Transverse colon (tissue), 4 donors: ENCODE measurements at places on chromosomes 5 and 9.

- DNase-seq = no peak
Observed at GRCh38 chr9:70044490-70045307, 1.1 kb downstream of the MAMDC2 start.

DNA sequence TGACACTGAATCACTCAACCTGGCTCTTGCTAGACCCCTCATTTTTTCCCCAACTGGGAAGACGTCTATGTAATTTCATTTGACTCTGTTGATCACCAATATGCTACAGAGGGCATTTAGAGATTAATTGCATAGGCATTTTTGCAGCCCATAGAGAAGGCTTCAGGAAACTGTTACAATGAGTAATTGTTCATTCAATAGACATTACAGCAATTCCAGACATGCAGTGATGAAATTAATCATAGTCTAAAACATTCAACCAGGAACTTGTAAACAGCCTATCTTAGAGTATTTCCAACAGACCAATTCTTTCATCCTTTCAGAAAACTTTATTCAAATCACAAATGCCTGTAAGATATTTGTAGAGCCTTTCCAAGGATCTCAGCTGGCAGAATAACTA lies 122.3 kb downstream of the MARCHF11 start:
- DNase-seq = no peak

- DNase-seq = no peak
Observed at GRCh38 chr5:86125731-86126601, 491.8 kb upstream of the COX7C start.

DNA sequence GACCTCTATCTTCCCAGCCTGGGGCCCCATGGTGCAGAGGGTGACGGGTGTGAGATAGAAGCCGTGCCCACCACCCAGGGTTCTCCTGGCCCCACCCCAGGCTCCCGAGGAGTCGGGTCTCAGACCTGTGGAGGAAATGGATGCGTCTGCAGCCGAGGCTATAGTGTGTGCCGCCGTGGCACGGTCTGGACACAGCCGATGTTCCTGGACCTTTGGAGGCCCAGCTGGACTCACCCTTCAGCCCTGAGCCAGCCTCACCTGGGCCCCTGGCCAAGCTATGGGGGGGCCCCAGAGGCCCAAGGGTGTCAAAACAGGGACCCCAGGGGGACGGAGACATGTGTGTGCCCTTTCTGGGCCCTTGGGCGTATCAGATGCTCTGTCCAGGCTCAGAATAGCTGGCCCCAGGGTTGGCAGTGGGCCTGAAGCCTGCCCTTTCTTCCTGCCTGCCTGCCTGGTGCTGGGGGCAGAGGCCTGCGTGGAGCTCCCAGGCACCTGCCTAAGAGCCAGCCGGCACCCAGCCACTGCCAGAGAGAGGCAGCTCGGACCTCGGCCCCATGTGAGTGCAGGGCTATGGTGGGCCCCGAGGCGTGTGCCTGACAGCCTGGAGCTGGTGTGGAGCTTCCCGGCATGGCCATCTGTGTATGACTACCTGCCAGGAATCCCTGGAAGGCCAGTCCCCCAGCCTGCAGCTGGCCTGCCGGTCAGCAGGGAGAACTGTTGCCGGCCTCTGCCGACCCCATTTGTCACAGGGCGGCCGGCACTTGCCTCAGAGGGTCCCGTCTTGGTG lies 41.8 kb downstream of the KCNT1 start:
- DNase-seq = no peak

DNA sequence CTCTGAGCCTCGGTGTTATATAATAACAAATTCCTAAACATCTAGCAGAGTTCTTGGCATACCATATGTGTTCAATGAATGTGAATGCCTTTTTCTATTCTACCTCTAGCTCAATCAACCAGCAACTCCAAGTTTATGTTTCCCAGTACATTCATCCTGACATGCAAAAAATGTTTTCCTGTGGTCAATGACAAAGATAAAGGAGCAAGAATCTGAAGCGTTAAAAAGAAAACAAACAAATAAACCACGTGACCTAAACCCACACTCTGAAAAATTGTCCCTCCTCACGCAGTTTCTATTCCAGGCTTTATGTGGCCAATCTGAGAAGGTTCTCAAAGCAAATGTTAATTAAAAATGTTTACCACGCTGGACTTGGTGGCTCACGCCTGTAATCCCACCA lies 18.0 kb downstream of the KLF4 start:
- no peak for DNase-seq

DNA sequence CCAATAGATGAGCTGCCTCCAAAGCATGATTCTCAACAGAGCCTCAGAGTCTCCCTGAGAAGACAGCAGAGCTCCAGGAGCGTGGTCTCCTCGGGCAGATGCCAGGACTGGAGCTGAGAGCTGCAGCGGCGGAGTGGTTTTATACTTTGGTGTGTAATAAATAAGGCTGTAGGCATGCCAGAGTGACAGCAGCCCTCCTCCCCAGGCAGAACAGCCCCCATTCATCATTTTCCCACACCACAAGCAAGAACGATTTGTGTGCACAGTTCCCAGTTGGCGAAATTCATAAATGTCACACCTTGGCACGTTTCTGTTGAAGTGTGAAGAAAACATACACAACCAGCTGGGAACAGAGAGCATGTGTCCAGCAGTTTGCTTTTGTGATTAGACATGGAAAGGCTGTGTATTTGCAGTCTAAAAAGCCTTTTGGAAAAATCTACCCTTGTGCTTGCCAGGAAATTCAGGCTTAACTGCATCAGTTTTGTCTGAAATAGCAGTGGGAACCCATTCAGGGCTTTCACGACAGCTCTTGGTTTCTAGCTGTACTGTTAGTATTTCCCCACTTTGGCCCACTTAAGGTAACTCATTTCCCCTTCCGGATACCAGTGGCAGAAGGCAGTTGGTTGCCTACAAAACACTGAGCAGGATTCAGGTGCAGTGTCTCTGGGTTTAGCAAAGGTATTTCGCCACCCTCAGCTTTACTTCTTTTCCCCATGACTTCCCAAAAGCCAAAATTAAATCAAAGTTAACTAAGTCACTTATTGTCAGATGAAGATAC lies at the start of gene C1QTNF3:
C1QTNF3 (minus strand) TSS at position 115 of the 778 bp plus-strand sequence; CDS start at position 27, 88 bp downstream.
- no peak for DNase-seq
